A549 treated with CORT108297 at 1 μM for 4 hours (cell line): ENCODE measurements at places on chromosomes 5 and 9. TPM values are rescaled to one million over a fixed set of nuclear protein-coding genes. Genes with fewer than 3 reads are reported as not detected.

IL13 gene
- 0.06 to 0.13 TPM in 2 of 5 replicates, not detected in the others for total RNA-seq

PCDHB5 gene
- 1.2 to 1.8 TPM (median 1.6 TPM) in 5 replicates for total RNA-seq

PCAT7 gene
- total RNA-seq = 0.47 to 0.97 TPM (median 0.78 TPM) in 5 replicates

SPINK13 gene
- total RNA-seq = 0.10 TPM in 1 of 5 replicates, not detected in the others

OR1J2 gene
- total RNA-seq = not detected in 5 replicates
